CD4-positive, alpha-beta memory T cell (primary cell): ENCODE measurements at places on chromosomes 7 and 10.

GRCh38 chr10:132382231-132382922 lies 14.6 kb upstream of the PWWP2B start:
- no peak for DNase-seq

DNA sequence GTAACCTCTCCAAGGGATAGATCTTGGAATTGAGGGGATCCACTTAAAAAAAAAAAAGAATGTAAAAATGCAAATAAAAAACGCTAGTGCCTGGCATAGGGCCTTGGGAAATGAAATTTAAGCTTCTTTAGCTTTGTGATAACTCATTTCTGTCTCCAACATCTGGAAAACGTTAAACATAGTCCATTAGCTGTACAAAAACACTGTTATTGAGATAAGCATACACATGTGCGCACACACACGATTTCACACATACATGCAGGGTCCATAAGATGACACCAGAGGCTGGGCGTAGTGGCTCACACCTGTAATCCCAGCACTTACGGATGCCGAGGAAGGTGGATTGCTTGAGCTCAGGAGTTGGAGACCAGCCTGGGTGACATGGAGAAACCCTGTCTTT lies 13.7 kb upstream of the CUL2 start:
- no peak for DNase-seq

- no peak for DNase-seq
Observed at GRCh38 chr10:31623466-31623865, 304.4 kb downstream of the ZEB1 start.

- no peak for DNase-seq
Observed at GRCh38 chr7:152347888-152348287, 87.9 kb downstream of the KMT2C start.

DNA sequence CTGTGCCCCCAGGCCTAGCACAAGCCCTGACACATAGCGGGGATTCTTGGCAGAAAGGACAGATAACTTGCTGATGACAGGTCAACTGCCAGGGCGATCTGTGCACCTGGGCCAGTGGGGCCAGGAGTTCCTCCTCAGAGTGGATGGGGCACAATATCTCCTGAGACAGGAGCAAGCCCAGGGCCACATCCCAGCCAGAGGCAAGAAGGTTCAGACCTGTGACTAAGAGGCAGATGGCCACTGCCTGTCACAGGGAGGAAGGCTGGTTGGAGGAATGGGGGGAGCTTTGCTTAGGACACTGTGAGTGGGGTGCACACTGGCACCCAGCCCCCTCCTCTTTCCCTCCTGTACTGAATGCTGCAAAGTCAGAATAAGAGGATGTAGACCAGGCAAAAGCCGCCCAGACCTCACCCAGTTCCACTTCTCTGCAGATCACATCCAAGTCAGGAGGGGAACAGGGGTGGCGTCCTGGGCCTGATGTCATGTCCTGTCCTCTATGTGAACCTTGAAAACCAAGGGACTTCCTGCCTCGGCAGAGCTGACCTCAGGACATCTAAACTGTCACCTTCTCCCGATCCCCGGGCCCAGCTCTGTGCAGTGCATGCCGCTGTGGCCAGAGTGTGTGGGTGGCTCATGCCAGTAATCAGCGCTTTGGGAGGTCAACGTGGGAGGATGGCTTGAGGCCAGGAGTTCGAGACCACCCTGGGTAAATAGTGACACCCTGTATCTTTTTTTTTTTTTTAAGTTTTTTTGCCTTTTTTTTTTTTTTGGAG lies 1.3 kb downstream of the GUSB start:
- DNase-seq = peak; percentile 82

DNA sequence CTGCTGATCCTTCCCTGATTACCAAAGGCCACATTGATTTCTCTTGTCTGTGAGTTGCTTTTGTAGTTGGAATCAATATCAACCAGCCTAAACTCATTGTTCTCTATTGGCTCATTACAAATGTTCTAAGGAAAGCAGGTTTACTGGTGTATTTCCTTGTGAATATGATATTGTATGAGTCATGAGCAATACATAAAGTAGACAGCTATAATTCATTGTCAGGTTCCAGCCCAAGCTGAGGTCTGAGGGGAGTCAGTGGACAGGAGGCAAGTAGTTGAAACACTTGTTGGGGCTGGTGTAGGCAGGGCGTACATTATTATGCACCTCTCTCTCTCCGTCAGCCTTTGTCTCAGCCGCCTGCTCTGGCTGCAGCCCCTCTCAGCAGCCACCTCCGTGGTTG lies 451.7 kb downstream of the IPMK start:
- DNase-seq = no peak

DNA sequence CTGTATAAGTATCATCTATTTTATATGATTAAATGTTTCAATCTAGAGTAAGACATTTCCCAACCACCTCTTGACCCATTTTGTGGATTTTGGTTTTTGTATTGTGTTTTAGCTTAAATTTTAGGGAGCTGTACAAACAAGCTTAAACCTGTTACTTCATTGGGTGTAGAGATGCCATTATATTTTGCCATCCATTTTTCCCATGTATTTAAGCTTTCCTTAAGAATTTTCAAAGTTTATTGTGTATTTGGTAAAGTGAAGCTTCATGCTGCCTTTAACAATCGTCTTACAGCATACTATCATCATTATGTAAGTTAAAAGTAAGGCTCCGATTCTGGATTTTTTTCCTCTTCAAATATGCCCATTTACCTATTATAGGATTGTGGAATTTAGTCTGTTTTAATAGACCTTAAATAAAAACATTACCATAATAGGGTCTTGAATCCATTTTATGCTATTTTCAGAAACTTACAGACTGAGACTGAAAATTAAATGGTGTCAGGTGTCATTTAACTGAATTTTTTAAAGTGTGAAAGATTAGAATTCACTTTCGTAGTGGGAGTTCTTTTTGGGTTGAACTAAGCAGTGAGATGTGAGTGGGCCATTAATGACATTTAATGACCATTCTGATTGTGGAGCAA lies 2.2 kb downstream of the KMT2E start:
- no peak for DNase-seq

DNA sequence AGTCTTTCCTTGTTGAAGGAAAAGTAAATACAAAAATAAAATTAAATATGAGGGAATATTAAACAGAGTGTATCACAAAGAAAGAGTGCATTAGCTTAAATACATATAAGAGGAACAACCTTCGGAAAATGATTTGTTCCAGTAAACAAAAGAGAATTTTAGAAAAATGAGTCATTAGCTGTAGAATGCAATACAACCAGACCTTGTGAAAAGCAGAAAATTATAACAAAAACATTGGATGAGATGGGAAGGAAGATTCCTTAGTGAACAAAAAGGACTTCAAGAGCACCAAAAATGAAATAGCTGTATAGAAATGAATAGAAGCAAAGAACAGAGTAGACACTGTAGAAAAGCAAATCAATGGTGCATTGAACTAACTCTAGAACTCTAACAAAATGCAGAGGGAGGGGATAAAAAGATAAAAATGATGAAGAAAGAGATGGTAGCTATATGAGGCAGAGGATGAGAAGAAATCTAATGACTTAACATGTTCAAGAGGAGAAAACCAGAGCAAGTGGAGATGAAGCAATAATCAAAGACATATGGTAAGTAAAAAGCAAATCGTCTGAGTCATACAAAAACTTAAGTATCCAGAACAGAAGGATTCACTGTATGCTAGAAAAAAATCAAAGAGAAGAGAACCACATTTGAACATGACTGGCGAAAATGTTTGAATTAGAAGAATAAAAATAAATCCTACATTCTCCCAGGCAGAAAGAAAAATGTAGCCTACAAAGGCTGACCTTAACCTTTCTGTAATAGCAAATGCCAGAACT lies 190.5 kb downstream of the TMEM26 start:
- DNase-seq = no peak

GRCh38 chr10:82438277-82438676 lies 563.3 kb downstream of the NRG3 start:
- DNase-seq = no peak

- DNase-seq = no peak
Observed at GRCh38 chr7:117793521-117793920, 79.7 kb downstream of the CTTNBP2 start.

- no peak for DNase-seq
Observed at GRCh38 chr10:70038923-70039322, 13.7 kb upstream of the MACROH2A2 start.

DNA sequence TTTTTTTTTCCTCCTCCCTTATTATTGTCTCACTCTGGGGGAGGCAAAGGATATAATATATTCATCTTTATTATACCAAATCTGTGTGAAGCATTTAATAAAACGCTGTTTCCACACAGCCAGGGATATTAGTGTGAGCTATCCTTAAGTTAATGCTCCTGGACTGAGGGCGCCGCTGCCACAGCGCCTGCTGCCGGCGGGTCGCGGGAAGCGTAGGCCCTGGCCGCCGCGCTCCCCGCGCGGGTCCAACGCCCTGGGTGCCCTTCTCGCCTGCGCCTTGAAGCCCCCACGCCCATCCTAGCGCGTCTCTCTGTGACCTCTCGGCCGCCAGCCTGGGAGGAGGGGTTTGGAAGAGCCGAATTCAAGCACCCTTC lies 9.5 kb upstream of the LBX1 start:
- no peak for DNase-seq

DNA sequence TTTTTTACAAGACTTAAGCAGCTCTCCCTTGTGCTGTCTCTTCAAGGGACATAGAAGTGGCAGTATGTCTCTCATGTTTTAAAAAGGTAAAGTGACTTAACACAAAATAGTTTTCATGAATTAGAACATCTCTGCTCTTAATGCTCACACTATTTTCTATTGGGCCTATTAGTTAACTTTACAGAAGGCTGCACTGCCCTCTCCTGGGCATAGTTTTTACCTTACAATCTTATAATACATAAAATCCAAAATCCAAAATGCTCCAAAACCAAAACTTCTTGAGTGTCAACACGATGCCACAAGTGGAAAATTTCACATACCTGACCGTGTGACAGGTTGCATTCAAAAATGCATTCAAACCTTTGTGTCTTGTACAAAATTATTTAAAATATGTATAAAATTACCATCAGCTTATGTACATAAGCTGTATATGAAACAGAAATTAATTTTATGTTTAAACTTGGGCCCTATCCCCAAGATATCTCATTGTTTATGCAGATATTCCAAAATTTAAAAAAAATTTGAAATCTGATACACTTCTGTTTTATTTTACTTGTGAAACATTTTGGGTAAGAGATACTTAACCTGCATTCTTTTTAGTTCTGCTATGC lies 25.8 kb downstream of the TES start:
- DNase-seq = peak; percentile 60

GRCh38 chr7:50721160-50721559 lies 61.5 kb downstream of the GRB10 start:
- no peak for DNase-seq

DNA sequence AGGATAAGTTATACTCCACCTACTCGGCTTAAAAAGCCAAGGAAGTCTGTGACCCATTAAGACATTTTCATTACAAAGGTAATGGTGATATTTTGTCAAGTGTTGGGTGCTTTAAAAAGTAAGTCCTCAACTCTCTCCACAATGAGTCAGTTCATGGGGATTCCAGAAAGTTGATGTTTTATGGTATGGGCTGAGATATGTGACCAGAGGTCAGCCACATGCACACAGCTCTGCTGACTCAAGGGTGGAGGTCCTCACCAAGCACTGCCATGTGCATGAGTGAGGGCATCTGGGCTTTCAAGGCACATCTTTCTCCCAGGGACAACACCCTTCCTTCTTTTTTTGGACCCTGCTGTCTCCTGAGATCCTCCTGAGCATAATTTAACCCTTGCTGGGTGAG lies 292.9 kb downstream of the PTEN start:
- DNase-seq = no peak

- no peak for DNase-seq
Observed at GRCh38 chr7:71665716-71666115, 533.8 kb downstream of the GALNT17 start.
